ENCODE measurements at places on chromosomes 13 and 19. TPM values are rescaled to one million over a fixed set of nuclear protein-coding genes. Genes with fewer than 3 reads are reported as not detected.

ZNF536 gene
- 0.57 TPM for total RNA-seq

METTL21C gene
- total RNA-seq: not detected

DNA sequence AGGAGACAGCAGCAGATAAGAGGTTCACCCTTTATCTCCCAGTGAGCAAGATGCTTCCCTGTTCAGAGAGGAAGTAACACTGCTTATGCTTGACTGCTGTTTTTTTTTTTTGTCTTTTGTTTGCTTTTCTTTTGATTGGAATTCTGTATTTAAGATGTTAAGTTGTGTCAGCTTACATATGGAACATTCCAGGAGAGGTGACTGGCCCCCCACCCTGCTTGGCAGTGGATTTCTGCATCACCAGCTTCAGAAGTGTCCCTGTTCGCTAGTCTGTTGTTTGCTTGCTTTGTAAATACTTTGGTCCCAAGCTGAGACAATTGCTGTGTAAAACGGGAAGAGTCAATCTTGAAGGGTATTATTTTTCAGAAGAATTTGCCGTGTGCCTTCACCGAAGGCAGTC is 43.0 kb downstream of the IFT88 start:
- no peak overlapping the region for H3K4me3 ChIP-seq
- H3K4me1 ChIP-seq: no peaks in the 10 kb centered on the region
- H3K36me3 ChIP-seq: peaks cover 25% of the 10 kb centered on the region
- no peaks in the 10 kb centered on the region for H3K27me3 ChIP-seq
- no peak for DNase-seq
- H3K27ac ChIP-seq: no peak overlapping the region

GRCh38 chr13:98643479-98643878 is 66.6 kb upstream of the STK24 start:
- H3K27ac ChIP-seq: no peak overlapping the region
- H3K36me3 ChIP-seq: no peaks in the 10 kb centered on the region
- H3K4me3 ChIP-seq: no peak overlapping the region
- no peak for DNase-seq
- H3K27me3 ChIP-seq: no peaks in the 10 kb centered on the region
- no peaks in the 10 kb centered on the region for H3K4me1 ChIP-seq

- peak overlapping the region; percentile 84 for H3K27ac ChIP-seq
- peak overlapping the region; percentile 84 for H3K4me3 ChIP-seq
- DNase-seq: no peak
Measured at GRCh38 chr13:94713561-94714182, 1.3 kb upstream of the SOX21 start.

DNA sequence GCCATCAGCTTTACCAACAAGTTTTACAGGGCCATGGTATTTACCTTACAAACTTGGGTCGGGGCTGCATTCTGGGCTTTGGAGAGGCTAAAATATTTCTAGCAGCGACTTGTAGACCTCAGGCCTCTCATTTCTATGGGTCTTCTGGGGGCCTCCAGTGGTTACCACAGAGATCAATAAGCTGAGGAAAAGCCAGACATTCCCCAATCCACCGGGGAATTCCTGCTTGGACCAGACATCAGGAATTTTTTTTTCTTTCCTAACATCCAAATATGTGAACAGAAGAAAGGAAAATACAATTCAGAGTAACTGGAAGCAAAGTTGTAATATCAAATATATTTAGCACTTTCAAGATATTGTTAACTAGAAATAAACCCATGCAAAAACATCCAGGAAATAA is 1.5 kb downstream of the DZIP1 start:
- no peak for DNase-seq
- peaks cover 16% of the 10 kb centered on the region for H3K27me3 ChIP-seq
- peaks cover 18% of the 10 kb centered on the region for H3K4me1 ChIP-seq

DNA sequence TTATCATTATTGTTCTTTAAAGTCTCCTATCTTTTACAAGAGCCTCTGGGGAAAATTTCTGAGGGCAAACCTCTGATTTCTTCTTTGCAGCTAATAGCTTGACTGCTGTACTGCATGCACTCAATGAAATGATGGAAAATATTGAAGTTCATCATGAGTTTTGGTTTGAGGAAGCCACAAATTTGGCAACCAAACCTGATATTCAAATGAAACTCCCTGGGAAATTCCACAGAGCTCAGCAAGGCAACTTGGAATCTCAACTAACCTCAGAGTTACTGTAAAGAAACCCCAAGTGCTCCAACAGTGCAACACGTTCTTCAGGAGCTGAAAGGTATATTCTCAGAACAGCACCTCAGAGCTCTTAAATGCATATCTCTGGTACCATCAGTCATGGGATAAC is 14.2 kb upstream of the RNF6 start:
- H3K36me3 ChIP-seq: no peaks in the 10 kb centered on the region
- peaks cover 19% of the 10 kb centered on the region for H3K27me3 ChIP-seq
- no peak overlapping the region for H3K27ac ChIP-seq

GRCh38 chr13:101144808-101145419 is 271.4 kb downstream of the NALCN start:
- peaks cover 31% of the 10 kb centered on the region for H3K27me3 ChIP-seq
- no peak overlapping the region for H3K27ac ChIP-seq
- no peak overlapping the region for H3K4me3 ChIP-seq
- H3K4me1 ChIP-seq: no peaks in the 10 kb centered on the region

GRCh38 chr13:51342706-51343105 is 3.2 kb downstream of the SERPINE3 start:
- H3K4me1 ChIP-seq: peaks cover 7% of the 10 kb centered on the region
- no peak for DNase-seq
- no peak overlapping the region for H3K4me3 ChIP-seq
- H3K27ac ChIP-seq: no peak overlapping the region

GRCh38 chr13:107102676-107103075 is 534.7 kb upstream of the ARGLU1 start:
- no peaks in the 10 kb centered on the region for H3K27me3 ChIP-seq
- H3K4me3 ChIP-seq: no peak overlapping the region
- H3K4me1 ChIP-seq: peaks cover 4% of the 10 kb centered on the region
- H3K27ac ChIP-seq: no peak overlapping the region

- peaks cover 29% of the 10 kb centered on the region for H3K27me3 ChIP-seq
- H3K4me3 ChIP-seq: peak overlapping the region; percentile 1
- H3K4me1 ChIP-seq: peaks cover 6% of the 10 kb centered on the region
- peak; percentile 80 for DNase-seq
Measured at GRCh38 chr19:18251587-18252369, 22.5 kb downstream of the IQCN start.

DNA sequence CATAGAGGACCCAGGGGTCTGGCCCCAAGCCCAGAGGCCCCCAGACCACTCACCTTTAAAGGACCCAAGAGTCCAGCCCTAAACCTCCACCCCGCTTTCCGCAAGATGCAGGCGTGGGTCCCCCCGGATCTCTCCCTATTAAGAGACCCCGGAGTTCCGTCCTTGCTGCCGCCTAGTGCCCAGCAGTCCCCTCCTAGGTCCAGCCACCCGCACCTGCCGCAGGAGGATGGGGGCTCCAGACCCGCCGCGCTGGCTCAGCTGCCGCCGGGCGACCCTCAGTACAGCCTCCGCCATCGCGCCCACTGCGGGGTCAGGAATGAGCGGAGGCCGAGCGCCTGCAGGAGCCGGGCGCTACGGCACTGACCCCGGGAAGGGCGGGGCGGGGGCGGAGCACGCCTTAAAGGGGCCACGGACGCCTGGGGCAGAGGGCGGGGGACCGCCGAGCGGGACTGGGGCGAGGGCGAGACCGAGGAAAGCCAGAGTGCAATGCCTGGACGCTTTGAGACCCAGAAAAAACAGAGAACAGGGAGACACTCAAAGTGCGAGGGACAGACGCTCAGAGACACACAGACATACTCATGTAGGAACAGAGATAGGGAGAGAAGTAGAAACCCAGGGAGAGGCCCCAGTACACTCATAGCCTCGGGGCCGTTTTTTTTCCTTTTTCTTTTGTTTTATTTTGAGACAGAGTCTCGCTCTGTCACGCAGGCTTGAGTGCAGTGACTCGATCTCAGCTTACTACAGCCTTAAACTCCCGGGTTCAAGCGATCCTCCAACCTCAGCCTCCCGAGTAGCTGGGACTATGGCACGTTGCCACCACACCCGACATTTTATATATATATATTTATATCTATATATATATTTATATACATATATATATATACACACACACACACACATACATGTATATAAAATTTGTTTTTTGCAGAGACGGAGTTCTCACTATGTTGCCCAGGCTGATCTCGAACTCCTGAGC is at the start of gene ETHE1:
Gene ETHE1, minus strand, starts transcription at position 318 of the 976 bp plus-strand sequence. Its CDS starts 24 bp downstream, at position 294.
- peaks cover 4% of the 10 kb centered on the region for H3K36me3 ChIP-seq
- DNase-seq: peak; percentile 86
- H3K27ac ChIP-seq: peak within 1 kb of the TSS; percentile 90
- peak within 1 kb of the TSS; percentile 89 for H3K4me3 ChIP-seq
- H3K4me1 ChIP-seq: peaks cover 5% of the 10 kb centered on the region

GRCh38 chr13:105878119-105878700 is 657.3 kb downstream of the EFNB2 start:
- no peak overlapping the region for H3K27ac ChIP-seq
- H3K36me3 ChIP-seq: no peaks in the 10 kb centered on the region
- no peaks in the 10 kb centered on the region for H3K27me3 ChIP-seq
- DNase-seq: no peak
- H3K4me1 ChIP-seq: peaks cover 4% of the 10 kb centered on the region

DNA sequence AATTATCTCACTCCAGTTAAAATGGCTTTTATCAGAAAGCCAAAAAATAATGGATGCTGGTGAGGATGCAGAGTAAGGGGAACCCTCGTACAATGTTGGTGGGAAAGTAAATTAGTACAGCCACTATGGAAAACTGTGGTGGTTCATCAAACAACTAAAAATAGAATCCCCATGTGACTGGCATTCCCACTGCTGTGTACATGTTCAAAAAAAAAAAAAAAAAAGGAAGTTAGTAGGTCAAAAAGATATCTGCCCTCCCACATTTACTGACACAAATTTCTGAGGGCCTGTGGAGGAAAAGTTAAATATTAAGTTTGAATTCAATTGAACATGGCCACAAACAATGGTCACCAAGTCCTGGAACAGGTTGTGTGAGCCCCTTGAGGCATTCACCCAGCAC is 9.8 kb upstream of the ZSCAN5A start:
- H3K4me3 ChIP-seq: no peak overlapping the region
- no peaks in the 10 kb centered on the region for H3K36me3 ChIP-seq
- no peak for DNase-seq
- no peak overlapping the region for H3K27ac ChIP-seq

- H3K4me3 ChIP-seq: no peak overlapping the region
- peaks cover 21% of the 10 kb centered on the region for H3K4me1 ChIP-seq
- no peak for DNase-seq
- no peaks in the 10 kb centered on the region for H3K36me3 ChIP-seq
Measured at GRCh38 chr19:2538096-2538757, 62.3 kb downstream of the GADD45B start.

ZNF606 gene
- total RNA-seq: 39.1 TPM

C13orf42 gene
- not detected for total RNA-seq

DNA sequence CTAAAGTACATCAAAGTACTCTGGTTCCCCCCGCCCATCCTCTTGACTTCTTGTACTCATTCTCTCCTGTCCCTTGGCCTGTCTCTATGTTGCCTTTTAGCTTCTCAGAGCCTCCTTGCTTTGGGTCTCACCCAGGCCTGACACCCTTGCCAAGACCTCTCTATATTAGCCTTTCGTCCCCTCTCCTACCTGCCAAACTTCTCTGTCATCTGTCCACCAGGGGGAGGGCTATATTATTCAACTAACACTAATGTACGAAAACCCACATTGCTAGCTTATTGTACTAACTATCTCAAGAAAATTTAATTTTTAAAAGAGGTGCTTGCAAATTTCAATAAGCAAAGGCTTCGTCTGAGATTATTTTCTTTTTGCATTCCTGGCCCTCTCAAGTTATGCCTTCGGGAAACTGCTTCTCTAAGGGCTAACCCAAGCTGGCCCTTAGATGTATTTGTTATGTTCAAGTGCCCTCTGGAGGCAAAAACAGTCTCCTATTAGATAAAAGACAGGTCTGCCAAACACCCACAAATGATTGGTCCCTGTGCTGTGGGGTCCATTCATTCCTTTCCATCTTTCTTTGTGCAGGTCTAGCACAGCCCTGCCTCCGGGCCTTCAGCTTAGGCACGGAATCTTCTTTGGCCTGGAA is 6.3 kb upstream of the MRPS31 start:
- H3K4me1 ChIP-seq: peaks cover 9% of the 10 kb centered on the region
- no peak for DNase-seq
- no peaks in the 10 kb centered on the region for H3K27me3 ChIP-seq
- no peaks in the 10 kb centered on the region for H3K36me3 ChIP-seq
- H3K27ac ChIP-seq: peak overlapping the region; percentile 26

KASH5 gene
- total RNA-seq: not detected

DNA sequence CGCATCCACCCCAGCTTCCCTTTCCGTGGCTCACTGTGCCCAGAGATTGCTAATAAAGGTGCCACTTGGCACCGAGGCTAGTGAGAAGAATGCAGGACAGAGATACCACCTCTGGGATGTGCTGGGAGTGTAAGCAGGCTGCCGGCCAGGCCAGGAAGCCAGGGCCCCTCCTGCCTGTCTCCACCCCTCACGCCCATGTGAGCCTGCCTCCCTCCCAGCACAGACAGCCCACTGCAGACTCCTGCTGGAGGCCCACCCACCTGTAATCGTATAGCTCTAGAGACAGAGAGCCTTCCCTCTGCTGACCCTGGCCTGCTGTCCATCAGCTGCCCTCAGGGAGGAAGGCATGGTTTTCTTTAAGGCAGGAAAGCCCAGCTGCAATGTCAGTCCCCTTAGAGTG is 13.9 kb downstream of the VSTM2B start:
- no peaks in the 10 kb centered on the region for H3K36me3 ChIP-seq
- no peak overlapping the region for H3K4me3 ChIP-seq
- no peaks in the 10 kb centered on the region for H3K4me1 ChIP-seq
- no peak for DNase-seq

Data from type B pancreatic cell (in vitro differentiated cells).